AG09309 (cell line): ENCODE measurements at places on chromosomes 3 and 15.

DNA sequence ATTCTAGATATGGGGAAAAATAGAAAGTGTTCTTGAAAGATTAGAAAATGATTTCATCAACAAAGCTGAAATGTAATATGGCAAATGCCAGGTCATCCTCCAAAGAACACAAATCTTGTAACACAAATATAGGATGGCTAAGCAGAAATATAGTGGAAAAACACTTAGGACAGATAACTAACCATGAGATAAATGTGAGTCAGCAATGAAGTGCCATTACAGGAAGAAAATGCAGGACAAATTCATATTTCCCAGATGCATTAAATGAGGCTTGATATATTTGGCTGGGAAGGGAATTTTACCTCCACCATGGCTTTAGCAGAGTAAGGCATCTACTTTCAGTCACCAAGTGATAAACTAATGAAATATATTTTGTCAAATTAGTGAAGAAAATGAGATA is 92.8 kb upstream of the SEMA6D start:
- DNase-seq: no peak

DNA sequence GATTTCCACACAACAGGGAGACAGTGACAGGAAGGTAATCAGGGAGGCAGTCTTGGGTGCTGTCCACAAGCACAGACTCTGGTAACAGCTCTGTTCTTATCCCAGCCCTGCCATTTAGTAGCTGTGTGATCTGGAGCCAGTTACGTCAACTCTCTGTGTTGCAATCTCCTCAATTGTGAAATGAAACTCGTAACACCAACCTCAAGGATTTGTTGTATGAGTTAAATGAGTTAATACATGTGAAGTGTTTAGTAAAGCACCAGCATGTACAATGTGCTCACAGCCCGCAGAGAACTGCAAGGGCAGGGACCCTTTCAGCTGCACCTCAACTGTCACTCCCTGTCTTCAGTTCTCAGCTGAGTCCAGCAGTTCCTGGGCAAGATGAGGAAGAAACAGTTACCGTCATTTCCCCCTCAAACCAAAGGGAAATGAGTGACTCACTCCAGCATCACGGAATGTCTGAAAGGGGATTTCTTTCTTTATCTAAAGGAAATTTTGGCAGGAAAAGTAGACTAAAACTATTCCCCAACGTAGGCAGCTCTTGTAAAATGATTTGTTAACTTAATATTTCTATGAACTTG is 39.9 kb upstream of the MB21D2 start:
- peak; percentile 92 for DNase-seq

DNA sequence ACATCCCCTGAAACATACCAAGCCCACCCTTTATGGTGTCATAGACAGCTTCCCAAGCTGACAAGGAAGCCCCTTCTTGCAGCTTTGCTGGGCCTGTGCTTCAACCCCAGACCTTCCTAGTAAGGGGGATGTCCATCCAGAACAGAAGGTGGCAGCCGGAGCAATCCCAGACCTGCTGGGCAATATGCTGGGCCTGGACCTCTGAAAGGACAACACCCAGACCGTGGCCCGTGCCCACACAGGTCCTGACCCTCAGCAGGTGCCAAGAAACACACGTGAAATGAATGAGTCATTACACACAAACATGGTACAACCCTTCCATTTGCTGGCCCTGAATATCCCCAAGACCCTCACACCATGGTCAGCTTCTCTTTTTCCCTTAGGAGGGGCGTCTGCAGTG is 19.8 kb upstream of the VILL start:
- no peak for DNase-seq

DNA sequence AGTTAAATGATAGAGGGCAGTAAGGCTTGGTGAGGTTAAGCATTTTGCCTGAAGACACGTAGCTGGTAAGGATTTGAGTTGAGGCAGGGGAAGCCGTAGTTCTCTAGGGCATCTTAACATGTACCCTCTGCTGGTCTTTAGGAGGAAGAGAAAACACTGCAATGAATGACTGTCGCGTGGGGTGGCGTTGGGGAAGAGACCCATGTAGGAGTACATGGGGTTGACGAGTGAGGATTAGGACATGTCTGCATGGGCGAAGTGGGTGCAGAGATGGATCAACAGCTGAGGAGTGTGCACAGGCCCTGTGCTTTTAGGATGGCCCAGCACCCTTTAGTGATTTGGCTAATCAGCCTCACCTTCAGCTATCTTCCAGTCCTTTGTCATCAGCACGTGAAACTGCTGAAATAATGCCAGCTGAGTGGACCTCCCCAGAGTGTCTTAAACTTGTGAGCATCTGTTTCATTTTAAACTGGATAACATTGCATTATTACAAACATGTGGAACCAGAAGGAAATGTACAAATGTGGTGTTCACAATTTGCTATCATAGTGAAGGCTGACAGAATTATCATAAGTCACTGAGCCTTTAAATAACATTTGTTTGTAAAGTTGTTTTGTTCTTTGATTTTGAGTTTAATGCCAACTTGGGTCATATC is 15.3 kb downstream of the P2RY14 start:
- DNase-seq: no peak

DNA sequence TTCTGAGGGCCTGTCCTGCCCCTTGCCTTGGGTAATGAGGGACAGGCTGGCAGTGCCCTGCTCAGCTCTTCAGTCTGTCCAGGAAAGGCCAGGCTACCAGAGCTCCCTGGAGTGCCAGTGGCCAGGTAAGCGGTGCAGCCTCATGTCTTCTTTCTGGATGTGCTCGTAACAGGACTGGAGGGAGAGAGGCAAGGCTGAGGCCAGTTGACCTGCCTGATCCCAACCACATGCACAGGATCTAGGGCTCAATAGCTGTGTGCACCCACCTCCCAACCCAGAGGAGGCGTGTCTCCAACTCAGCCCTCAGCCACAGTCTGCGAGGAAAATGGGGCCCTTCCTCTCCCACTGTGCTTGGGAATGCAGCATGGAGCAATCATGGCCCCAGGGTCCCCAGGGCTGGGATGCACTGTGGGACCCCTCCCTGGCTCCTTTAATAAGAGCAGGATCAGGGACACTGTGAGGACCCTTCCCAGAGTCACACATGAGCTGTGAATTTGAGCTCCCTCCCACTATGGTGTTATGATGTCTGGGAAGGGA is 22.5 kb downstream of the ALS2CL start:
- no peak for DNase-seq

DNA sequence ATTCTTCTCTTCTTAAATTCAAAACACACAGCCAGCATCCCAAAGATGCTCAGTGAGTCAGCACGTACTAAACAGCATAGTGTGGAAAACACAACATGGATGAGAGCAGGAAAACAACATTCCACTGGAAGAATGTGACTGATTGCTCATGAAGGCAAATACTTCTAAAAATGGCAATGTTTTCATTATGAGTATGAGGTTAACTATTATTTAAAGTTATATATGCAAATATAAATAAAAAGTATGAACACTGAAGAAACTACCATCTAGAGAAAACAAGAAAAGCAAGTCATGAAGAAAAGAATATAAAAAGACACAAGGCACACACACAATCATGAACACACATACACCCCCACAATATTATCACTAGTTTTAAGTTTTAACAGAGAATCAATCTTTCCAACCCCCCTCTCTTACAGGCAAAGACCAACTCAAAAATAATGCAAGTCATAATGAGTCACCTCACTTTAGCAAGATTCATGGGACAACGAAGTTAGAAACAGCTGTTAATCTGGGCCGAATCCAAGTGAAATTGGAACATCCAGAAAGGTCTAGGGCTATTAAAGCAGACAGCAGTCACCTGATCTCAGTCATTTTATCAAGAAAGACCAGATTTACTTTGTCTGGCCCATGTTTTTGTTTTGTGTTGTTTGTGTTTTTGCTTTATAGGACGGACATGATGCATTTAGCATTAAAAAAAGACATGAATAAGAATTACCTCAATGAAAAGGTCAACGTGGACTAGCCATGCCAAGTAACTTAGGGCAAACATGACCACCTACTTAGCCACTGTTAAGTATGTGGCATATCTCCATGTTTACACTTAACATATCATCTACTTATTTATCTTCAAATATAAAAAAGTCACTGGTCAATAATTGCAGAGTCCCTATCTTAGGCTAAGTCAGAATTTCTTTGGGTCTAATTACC is 18.1 kb downstream of the GBE1 start:
- peak; percentile 91 for DNase-seq

DNA sequence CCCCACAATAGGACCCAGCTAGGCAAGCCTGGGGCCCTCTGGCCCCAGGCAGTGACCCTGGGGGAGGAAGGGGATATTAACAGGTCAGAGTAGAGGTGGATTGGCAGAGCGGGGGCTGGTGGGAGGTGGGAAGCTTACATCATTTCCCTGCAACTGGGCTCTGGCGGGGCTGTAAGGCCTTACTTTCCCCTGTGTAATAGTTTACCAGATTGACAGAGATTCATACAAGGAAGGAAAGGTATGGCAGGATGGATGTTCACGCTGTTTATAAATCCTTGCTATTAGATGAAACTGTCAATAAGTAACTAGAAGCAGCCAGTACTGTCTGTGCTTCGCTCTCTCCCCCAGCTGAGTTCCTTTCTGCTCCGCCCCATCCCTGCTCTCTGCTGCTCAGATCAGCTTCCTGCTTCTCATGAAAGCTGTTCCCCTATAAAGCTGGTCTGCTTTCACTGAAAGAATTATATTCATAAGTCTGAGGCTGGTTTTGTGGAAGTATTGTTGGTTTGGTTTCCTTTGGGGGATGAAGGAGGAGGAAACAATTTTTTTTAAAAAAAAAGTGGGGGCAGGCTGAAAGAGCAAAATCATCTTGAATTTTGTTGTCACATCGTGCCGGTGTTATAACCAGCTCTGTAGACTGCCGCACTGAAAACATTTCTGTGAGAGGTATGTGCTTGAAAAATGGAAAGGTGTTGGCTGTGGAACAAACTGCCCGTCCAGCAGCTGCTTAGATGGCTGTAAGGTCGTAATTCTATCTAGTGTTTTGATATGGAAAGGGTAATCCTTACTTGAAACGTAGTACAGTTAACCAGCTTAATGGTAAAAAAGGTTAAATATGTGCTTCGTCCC is 76.4 kb downstream of the BBX start:
- DNase-seq: no peak

DNA sequence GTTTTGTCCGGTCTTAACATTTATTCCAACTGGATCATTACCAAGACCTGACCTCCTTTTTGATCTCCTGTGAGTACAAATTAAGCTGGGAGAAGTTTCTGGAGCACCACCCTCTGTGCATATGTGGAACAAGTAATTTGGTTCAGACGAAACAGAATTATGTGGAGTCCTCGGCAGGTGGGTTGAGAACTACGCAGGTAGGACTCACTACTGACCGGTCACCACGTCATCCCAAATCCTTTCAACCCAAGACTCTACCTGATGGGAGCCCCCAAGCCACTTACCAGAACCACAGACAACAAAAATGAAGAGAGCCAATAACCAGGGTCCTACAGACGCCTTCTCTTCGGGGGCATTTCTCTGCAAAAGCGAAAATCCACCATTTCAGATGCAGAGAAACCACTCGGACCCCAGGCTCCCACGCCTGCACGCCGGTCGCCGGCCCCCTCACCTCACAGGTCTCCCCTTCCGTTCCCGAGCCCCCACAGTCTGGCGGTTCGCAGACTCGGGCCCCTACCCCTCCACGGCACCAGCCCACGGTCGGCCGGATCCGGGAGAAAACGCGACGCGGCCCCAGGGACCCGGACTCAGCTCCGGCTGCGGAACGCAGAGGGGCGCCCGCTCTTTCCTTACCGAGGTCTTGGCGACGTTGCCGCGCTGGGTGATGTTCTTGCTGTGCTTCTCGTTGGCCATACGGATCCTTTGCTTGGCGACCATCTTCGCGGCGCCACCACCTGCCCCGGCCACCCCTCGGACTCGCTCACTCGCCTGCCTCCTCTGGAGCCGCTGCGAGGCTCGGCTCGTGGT is 674 bp downstream of the SERP1 start:
- DNase-seq: no peak
